Stimulated activated CD8-positive, alpha-beta memory T cell treated with anti-CD3 and anti-CD28 coated beads, Interleukin-7, amount 100 ng/mL, for 1 hour (primary cell): ENCODE measurements at places on chromosomes 12 and 14.

DNA sequence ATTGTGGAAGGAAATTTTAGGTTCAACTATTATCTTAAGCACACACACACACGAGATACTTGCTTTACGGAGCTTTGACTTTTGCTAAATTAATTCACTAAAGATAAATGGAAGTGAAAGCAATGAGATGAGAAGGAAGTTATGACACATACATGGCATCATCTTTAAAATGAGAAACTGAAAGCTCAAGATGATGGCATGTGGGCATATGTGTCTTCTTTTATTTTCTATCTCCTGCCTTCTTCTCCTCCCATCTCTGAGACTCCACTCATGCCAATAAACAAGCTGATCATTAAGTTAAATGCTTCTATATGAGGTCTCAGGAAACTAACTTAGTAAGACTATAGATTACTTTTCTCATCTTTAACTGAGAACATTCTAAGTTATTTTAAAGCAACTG is 216.7 kb downstream of the MED13L start:
- DNase-seq: no peak

DNA sequence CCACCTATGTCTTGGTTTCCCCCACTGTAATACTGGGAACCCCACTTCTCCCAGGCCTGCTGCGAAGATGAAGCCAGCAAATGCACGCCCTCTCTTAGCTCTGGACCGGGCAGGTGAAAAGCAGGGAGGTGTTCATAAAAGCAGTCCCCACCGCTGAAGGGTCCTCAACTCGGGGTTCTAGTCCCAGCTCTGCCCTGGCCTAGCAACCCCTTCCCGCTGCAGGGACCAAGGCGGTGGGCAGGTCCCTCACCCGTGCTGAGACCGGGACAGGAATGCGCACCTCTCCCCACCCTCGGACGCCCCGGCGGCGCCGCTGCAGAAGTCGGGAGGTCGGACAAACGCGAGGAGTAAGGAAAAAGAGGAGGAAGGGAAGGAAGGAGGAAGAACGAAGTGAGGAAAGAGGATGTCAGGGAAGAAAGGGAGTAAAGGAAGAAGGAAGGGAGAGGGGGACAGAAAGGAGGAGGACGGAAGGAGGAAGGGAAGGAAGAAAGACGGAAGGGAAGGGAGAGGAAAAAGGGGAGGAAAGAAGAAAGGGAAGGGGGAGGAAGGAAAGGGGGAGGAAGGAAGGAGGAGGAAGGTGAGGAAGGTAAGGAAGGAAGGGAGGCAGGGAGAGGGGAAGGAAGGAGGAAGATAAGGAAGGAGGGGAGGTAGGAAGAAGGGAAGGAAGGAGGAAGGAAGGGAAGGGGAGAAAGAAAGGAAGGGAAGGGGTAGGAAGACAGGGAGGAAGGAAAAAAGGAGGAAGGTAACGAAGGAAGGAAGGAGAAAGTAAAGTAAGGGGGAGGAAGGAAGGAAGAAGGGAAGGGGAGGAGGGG is 701 bp downstream of the SPRING1 start:
- DNase-seq: no peak

GRCh38 chr14:20823859-20824258 is 21.2 kb upstream of the RNASE1 start:
- no peak for DNase-seq

- DNase-seq: no peak
Observed at GRCh38 chr14:105012171-105012985, 8.5 kb downstream of the CDCA4 start.

DNA sequence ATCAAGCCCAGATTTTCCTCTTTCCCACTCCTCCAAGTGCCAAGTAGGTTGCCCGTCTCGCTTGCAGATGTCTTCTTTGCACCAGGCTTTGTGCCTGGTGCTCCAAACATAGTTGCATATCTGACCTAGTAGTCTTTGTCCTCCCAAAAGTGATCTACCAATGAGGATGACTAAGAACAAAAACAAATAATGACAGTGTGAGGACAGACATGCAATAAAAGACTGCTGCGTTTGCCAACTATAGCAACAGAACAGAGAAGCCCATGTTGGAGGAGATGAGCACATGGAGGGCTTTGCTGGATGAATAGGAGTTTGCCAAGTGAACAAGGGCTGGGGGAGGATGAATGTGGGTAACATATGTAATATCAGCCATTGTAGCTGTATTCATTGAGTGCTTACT is 15.6 kb downstream of the DTX1 start:
- no peak for DNase-seq

DNA sequence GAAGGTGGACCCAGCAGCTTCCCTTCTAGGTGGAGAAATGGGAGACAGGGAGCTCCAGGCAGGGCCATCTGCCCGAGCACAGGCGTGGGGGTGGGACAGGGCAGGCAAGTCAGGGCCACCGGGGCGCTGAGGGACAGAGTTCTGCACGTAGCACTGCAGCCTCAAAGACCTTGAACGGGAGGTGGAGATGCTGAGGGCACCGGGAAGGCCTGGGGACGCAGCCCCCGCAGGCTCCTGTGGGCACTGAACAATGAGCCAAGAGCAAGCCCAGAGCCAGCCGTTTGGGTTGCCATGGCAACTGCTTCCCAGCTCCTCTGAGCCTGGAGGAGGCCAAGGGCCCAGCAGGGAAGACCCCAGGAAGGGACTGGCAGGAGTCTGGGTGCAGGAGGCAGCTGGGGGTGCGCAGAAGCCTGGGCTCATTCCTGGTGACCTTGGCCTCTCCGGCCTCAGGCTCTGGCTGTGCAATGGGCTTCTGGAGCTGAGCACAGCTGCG is 3.4 kb downstream of the LBHD2 start:
- DNase-seq: no peak

GRCh38 chr14:67478800-67479084 is 9.8 kb downstream of the TMEM229B start:
- DNase-seq: no peak

- no peak for DNase-seq
Observed at GRCh38 chr12:2271961-2272360, 219.2 kb downstream of the CACNA1C start.

DNA sequence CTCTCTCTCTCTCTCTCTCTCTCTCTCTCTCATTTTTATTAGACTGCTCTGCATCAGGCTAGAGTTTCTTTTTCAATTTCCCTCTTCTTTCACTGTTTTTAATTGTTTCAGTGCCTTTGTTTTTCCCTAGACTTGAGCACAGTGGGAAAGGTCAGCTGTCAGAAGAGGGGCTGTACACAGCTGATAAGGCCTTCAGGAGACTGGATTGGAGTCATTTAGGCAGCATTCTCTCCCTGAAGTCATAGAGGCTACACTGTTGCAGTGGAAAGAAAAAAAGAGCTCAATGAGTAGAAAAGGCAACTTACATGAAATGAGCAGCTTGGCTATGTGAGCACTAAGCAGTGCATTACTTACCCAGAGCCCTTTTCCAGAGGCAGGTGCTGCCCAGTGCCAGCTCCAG is 456.9 kb downstream of the NRXN3 start:
- no peak for DNase-seq

DNA sequence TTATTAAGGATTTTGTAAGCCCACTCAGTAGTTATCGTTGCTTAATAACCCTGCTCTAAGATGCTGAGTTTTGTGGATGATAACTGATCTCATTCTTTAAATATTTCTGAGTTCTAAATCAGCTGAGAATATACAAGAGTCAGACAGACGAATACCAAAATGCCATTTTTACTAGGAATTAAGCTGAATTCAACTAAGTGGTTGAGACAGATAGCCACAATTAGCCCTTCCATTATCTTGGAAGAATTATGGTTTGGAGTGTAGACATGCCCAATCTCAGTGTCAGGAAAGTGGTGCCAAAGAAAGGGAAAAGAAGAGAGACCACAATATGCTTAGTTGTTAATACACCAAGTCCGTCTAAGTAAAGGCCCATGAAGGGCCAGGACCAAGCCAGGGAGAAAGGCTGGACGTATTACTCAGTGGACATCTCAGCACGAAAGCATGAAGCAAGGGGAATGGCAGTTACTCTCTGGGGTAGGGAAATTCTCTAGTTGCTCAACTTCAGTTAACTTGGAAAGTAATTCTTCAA is 58.6 kb downstream of the KCNA5 start:
- DNase-seq: no peak
